CD4-positive, alpha-beta T cell treated with Interleukin-17A for 1 hour (primary cell): ENCODE measurements at places on chromosomes 5 and 9.

- no peak for DNase-seq
These were observed at the start of gene S1PR3 for GRCh38 chr9:88991066-88992034. Gene S1PR3, plus strand, starts transcription at chr9:88991468. Its CDS starts 9,733 bp downstream, at chr9:89001201.

DNA sequence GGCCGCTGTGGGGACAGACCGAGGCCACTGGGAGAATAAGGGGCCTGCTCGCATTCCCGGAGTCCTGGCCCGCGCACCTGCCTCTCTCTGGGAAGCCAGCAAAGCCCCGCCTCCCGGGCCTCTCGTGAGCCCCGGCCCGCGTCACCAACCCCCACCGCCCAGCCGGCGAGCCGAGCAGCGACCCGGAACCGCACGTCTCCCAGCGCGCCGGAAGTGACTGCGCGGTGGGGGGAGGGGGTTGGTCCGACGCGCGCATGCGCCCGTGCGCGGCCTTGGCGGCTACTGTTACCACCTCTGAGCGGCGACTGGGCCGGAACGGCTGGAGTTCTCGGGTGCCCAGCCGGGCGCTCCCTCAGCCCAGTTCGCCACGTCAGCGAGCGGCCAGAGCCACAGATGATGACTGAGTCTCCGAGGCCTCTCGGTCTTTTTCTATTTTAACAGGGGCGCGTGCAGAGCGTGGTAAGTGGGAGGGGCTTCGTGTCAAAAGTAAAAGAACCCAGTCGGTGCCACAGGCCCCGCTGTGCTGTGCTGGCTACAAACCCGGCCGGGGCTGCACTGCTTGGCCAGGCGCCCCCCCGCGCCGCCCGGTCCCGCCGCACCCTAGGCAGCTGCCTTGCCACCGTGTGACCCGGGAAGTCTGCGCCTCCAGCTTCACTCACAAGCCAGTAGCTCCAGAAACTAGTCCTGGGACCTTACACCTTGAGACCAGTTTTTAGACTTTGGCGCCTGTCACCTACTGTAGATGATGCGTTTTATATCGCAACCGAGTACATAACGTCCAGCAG is at the start of gene GOLGA1:
GOLGA1 (minus strand) TSS at position 190 of the 785 bp plus-strand sequence. CDS start 2,372 bp downstream, outside the sequence.
- DNase-seq = peak; percentile 94

- DNase-seq = no peak
These were observed 217.9 kb downstream of the SPATA31D1 start for GRCh38 chr9:82206490-82206889.

DNA sequence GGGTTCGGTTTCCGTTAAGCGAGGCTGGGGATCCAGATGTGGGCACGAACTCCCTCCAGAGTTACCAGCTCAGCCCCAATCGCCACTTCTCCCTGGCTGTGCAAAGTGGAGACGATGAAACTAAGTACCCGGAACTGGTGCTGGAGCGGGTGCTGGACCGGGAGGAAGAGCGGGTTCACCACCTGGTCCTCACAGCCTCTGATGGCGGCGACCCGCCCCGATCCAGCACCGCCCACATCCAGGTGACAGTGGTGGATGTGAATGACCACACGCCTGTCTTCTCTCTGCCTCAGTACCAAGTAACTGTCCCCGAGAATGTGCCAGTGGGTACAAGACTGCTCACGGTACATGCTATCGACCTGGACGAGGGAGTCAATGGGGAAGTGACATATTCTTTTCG is 803 bp downstream of the PCDHGA7 start:
- no peak for DNase-seq

DNA sequence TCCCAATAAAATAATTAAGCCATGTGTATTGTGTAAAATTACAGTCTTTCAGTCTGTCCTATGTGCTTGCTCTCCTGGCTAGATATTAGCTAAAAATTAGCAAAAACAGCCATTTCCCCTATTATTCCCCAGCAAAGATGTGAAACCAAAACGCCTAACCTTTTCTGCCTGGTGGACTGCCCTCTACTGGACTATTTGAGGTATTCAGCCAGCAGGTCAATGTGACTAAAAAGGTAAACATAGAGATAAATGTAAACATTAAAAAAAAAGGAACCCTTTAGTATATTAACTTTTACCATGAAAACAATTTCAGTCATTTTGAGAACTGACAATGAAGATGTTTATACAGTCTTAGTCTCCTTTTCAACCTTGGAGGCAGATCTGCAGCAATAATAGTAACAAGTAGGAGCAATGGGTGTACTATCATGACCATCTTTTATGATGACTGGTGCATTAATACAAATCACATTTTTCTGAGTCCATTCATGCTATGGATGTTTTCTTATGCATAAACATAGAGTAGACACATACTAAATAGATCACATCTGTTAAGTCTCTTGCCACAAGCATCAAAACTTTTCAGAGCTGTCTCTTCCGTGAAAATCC is 10.1 kb downstream of the ATG12 start:
- peak; percentile 61 for DNase-seq

GRCh38 chr5:116442931-116443551 is 131.6 kb downstream of the SEMA6A start:
- no peak for DNase-seq

GRCh38 chr5:143182106-143182505 is 221.4 kb downstream of the NR3C1 start:
- DNase-seq = no peak

GRCh38 chr5:181198905-181199519 is 6.0 kb downstream of the TRIM7 start:
- no peak for DNase-seq
